Lower leg skin (tissue), 4 donors: ENCODE measurements at places on chromosomes 5 and 9. TPM values are rescaled to one million over a fixed set of nuclear protein-coding genes. Genes with fewer than 3 reads are reported as not detected.

The LCP2 gene
- 6.5 TPM for total RNA-seq

The IFNA2 gene
- not detected for total RNA-seq

DNA sequence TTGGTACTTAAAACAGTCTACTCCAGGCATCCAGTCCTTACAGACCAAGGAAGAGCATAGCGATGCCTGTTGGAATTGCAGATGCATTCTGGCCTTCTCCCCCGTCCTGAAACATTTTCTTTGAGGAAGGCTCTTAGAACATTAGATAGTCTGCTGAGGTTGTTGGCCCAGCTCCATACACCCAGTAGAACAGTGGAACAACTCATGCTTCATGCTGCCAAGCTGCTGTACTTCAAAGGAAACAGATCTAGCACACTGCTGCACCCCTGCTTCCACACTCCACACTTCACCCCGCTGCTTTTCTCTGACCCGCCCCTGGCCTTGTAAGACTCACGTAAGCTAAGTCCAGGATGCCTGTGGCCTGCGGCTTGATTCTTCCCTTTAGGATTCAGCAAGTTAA, 33.4 kb upstream of the NCS1 start:
- peak; percentile 68 for DNase-seq

- no peak for DNase-seq
Observed at GRCh38 chr9:136957461-136957860, 5.4 kb downstream of the LCN12 start.

GRCh38 chr5:126014676-126015075, 408.5 kb upstream of the GRAMD2B start:
- DNase-seq, result no peak
